ENCODE measurements at places on chromosomes 12 and 14.

DNA sequence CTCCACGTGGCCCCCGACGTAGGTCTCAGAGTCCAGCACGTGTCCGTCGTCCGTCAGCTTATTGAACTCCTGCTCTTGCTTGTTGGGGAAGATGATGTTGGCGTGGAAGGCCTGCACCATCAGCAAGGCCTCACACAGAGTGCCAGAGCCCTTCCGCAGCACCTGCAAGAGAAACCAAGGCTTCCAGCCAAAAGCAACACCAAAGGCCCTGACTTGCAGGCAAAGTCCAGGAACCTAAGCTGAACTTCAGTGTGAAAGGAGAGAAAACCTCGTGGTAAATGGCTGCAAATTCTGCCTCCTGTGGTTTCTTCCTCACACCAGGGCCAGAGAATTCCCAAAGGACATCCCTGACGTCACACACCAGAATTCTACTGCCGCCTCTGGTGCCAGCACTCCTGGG is 14.5 kb downstream of the POLE start:
- no peak for DNase-seq

GRCh38 chr12:6840761-6841515 is at the start of gene GNB3:
GNB3 (plus strand) TSS chr12:6840925; CDS start chr12:6841288, 363 bp downstream.
- no peak for DNase-seq

GRCh38 chr14:66606826-66607225 is 98.9 kb downstream of the GPHN start:
- no peak for DNase-seq

GRCh38 chr12:54565310-54565985 is 16.0 kb downstream of the PDE1B start:
- no peak for DNase-seq

DNA sequence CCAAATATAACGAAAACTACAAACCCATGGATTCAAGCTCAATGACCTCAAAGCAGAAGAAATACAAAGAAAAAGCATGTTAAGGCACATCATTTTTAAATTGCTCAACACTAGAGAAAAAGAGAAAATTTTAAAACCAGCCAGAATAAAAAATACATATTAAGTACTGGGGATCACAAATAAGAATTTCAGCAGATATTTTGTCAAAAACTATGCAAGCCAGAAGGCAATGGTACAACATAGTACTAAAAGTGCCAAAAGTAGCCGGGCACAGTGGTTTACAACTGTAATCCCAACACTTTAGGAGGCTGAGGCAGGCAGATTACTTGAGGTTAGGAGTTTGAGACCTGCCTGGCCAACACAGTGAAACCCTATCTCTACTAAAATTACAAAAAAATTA is 10.2 kb downstream of the SGPP1 start:
- DNase-seq: no peak

DNA sequence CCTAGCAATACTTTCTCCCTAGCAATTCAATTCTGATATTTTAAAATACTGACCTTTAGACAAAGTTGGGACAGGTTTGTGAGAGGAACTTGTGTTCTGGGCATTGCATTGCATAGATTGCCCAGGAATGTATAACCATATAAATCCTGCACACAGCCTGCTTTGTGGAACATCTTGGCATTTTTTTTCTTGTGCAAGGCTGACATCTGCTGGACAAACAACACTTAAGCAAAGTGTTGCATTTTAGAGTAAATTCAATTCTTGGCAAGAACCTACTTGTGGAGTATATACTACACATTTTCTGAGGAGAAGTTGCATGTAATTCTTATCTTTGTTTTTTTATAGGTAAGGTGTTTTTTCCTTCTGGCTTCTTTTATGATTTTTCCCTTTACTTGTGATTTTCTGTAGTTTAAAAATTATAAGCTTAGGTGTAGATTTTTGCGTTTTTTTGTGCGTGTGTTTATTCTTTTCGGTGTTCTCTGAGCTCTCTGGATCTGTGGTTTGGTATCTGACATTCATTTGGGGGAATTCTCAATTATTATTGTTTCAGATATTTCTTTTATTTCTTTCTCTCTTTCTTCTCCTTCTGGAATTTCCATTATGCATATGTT is 26.4 kb downstream of the TESPA1 start:
- peak; percentile 40 for DNase-seq

DNA sequence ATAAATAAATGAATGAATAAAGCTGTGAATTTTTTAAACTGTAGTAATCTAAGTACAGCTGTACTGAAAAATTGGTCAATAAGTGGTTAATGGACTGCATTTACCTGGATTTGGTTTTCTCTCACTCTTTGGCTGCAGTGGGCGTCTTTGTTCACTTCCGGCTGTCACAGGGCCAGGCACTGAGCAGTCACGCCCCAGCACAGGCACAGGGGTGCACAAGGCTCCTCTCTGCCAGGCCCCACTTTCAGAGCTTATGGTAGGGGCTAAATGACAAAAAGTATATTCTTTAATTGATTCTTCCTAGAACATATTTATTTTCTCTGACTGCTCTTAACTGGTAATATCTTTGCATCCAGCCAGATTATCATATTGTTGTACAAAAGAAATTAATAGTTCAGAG is 70.6 kb upstream of the DYNC1H1 start:
- DNase-seq: no peak

DNA sequence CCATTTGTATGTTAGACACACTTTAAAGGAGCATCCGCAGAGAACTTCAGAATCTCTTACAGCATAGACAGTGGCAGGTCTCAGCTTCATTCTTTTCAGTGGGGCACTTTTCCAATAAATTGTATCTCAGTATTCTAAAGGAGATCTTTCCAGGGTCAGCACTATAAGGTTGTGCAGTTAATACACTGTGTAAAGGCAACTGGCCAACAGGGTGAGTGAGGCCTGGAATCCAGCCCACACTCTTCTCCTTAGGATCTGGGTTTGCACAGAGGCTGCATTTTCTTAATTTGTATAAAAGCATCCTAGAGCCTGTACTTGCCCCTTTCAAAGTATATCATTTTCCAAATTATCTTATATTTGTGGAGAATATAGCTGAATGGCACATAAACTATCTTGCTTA is 94.2 kb downstream of the MYF5 start:
- DNase-seq: no peak

- no peak for DNase-seq
Observed at GRCh38 chr14:75986439-75986765, 839 bp downstream of the IFT43 start.

DNA sequence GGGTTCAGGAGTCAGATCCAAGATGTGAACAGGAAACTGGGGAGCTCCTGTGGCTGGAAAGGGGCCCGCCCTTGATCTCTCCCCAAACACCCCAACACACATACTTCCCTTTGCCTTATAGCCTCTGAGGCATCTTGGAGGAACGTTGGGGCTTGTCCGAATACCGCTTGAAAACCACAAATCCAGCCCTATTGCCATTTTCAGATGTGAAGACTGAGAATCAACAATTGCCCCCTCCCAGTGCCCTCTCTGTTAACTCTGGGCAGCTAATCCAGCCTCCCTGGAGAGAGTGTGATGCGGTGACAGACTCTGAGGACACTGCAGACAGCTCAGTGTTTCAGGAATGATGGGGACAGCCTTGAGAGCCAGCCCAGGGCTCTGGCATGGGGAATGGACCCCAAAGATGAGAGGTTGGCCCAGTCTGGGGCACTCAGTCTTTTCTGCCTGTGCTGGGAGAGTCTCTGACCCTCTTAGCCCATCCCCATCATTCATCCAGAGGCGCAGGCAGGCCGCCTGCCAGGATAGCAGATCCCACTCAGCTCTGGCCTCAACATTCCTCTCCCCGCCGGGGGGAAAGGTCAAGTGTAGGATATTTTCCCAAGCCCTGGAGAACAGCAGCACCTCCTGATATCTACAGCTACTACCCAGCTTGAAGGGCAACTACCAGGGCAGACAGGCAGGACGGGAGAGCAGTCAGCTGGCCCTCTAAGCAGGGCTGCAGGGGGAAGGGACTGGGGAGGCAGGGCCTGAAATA is 24.6 kb upstream of the LTBP2 start:
- DNase-seq: no peak

GRCh38 chr12:82510386-82510785 is 152.1 kb downstream of the METTL25 start:
- DNase-seq: no peak

GRCh38 chr14:100780646-100781355 is 45.1 kb upstream of the MEG3 start:
- DNase-seq: no peak

DNA sequence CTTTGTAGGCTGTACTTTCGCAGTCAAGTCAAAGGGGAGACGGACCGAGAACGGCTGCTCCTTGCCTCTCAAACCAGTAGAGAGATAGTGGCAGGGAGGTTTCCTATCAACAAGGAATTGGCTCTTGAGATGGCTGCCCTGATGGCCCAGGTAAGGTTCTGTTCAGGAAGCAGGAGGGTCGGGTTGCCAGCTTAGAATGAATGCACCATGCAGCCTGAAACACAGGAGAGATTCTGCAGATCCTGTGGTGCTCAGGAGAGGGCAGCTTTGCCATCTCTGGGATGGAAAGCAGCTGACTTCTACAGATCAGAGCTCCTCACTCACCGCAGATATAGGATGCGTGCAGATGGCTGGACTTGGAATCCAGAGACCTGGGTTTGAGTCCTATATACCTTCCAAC is 18.0 kb downstream of the PIGH start:
- DNase-seq: no peak

DNA sequence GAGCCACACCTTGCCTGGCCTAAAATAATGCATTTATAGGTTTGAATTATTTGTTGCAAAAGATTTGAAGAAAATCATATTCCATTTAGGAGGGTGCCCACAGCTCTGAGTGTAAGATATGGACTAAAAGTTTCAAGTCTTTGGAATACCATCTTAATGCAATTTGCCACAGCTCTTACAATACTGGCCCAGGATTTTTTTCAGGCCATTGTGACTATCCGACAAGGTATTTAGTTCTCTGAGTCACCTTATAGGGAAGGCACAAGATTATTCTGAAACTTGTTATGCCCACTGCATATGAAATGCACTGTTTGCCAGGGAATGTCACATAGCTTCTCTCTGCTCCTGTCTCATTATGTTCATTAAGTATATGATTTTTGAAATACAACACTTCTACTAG is 29.6 kb upstream of the SLC6A13 start:
- DNase-seq: no peak

DNA sequence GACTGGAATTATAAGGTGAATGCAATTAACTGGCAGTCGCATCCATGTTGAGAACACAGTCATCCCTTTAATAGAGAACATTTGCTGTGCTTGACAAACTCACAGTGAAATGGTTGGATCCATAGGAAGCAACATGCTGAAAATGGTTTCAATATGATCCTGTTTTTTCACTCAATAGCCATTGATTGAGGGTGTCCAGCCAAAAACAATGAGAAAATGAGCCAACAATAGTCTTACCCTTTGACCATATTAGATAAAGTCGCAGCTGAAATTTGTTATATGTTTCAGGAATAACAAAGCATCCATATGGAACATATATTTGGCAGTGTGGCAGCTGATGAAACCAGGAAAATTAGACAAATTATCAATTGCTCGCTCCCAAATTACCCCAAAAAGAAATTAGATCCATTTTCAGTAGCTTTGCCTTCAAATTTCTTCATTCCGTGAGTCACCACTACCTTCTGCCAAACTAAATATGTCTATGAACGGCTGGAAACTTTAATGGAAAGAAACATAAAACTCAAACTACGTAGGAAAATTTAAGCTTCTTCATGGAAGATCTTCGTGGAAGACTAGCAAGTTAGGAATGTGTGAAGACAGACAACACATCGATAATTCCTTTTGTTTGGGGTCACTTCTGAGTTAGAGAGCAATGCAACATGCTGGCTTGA is 17.4 kb downstream of the IGF1 start:
- no peak for DNase-seq

DNA sequence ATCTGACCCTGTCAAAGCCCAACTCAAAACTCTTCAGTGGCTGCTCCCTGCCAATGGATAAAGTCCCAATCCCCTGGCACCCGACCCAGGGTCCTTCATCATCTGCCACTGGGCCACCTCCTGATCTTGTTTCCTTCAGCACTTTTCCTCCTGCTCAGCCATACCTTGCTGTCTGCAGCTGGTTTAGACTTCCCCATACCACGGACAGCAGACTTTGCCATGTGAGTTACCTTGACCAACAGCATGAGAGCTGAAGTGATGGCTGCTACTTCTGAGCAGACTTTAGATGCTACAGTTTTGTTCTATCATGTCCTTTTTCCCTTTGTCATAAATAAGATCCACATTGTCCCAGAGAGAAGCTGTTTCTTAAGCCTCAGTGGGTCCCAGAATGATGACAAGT is 33.3 kb upstream of the STON2 start:
- no peak for DNase-seq

GRCh38 chr14:45095143-45095542 is 11.2 kb downstream of the PRPF39 start:
- no peak for DNase-seq

- DNase-seq: no peak
Observed at GRCh38 chr12:111108726-111109125, 188.3 kb upstream of the MYL2 start.

DNA sequence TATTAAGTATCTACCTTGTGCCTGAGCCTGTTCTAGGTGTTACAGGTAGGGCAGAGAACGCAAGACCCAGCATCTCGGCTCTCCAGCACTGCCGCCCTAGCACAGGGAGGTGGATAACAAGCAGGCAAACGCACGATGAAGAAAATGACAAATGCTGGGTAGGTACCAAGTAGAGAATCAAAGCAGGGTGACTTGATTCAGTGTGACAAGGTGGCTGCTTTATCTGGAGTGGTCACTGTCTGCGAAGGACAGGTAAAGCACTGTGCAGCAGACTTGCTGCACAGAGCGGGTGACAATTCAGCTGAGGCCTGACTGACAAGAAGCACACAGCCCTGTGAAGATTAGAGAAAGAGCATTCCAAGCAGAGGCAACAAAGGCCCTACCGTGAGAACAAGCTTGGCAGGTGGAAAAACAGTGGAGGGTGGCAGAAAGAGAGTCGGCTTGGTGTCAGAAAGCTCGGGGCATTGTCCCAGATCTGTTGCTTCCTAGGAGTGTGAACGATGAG is 12.9 kb downstream of the PRKCH start:
- no peak for DNase-seq

- DNase-seq: no peak
Observed at GRCh38 chr12:72586456-72586855, 314.3 kb downstream of the TRHDE start.

GRCh38 chr12:62603811-62604098 is 137.1 kb downstream of the MON2 start:
- no peak for DNase-seq

- no peak for DNase-seq
Observed at GRCh38 chr14:50397390-50398188, 908 bp upstream of the CDKL1 start.

DNA sequence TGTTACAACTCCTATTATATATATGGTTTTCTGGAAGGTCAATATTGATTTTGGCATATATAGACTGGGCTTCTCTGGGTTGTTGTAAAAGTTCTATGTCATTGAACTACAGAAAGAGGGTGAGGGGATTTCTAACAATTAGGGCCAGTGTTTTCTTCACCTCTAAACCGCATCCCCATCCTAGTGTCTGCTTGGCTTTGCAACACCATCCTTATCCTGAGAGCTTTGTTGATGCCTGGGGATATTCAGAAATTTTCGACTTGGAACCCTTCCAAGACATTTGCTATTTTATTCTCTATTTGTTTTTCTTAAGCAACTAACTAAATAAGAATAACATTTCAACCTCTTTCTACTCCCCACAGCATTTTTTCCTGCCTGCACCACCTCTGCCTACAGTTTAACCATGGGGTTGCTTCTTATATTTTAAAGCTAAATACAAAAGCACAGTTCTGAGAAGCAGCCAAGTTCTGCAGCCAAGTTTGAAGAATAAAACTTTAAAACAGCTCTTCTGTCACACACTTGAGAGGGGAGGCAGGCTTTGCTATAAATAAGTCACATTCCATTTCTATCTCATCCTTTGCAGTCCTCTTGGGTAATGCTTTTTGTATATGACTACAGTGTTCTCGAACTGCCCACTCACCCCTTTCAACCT is 53.4 kb downstream of the RGS6 start:
- no peak for DNase-seq
